Urinary bladder (tissue), 4 donors: ENCODE measurements at places on chromosomes 1 and 21. TPM values are rescaled to one million over a fixed set of nuclear protein-coding genes. Genes with fewer than 3 reads are reported as not detected.

S100A9 gene
- 471 TPM for polyA plus RNA-seq

UBASH3A gene
- 0.27 TPM for polyA plus RNA-seq

GUCA2B gene
- polyA plus RNA-seq = not detected

ARHGAP30 gene
- 5.1 TPM for polyA plus RNA-seq

DMRTA2 gene
- not detected for polyA plus RNA-seq

SPRR1A gene
- not detected for polyA plus RNA-seq

B3GALT6 gene
- polyA plus RNA-seq = 15.2 TPM

ANKRD34A gene
- polyA plus RNA-seq = 1.4 TPM

KRTAP12-2 gene
- polyA plus RNA-seq = not detected

PRDM16 gene
- polyA plus RNA-seq = 2.8 TPM
